Activated T-helper 17 cell treated with anti-CD3 and anti-CD28 coated beads, Interleukin-2, amount 50 U/mL, for 72 hours (primary cell): ENCODE measurements at places on chromosomes 2 and 18. TPM values are rescaled to one million over a fixed set of nuclear protein-coding genes. Genes with fewer than 3 reads are reported as not detected.

Gene CHRNG
- not detected for total RNA-seq

Gene KIF5C
- total RNA-seq, result 33.1 TPM

Gene C2orf42
- total RNA-seq, result 24.0 TPM

Gene QPCT
- total RNA-seq, result 0.53 TPM

Gene BOLL
- not detected for total RNA-seq

Gene CHST10
- total RNA-seq, result 3.3 TPM

Gene TUBA3E
- total RNA-seq, result not detected

Gene XDH
- total RNA-seq, result not detected

Gene ZNF892
- total RNA-seq, result 3.5 TPM
